Smooth muscle cell of the umbilical artery (primary cell): ENCODE measurements at places on chromosomes 6 and 20. TPM values are rescaled to one million over a fixed set of nuclear protein-coding genes. Genes with fewer than 3 reads are reported as not detected.

Gene PPT2
- 16.3 and 16.6 TPM in 2 replicates for total RNA-seq

Gene RAET1L
- total RNA-seq, result not detected in 2 replicates

Gene STK38
- total RNA-seq, result 19.6 and 26.4 TPM in 2 replicates

Gene TRAM2
- 38.3 and 81.1 TPM in 2 replicates for total RNA-seq

Gene PRELID3B
- total RNA-seq, result 65.9 and 78.7 TPM in 2 replicates

Gene ENTPD6
- 51.1 and 83.0 TPM in 2 replicates for total RNA-seq

Gene ZFP57
- total RNA-seq, result 0.69 TPM in 1 of 2 replicates, not detected in the other

Gene SLC12A5
- 0.30 and 1.3 TPM in 2 replicates for total RNA-seq

Gene LTA
- total RNA-seq, result not detected in 2 replicates

Gene SERINC3
- total RNA-seq, result 74.9 and 90.9 TPM in 2 replicates

Gene ECT2L
- not detected in 2 replicates for total RNA-seq
